Stimulated activated CD8-positive, alpha-beta memory T cell treated with anti-CD3 and anti-CD28 coated beads, Interleukin-7, amount 100 ng/mL, for 48 hours (primary cell): ENCODE measurements at places on chromosomes 2 and 18.

DNA sequence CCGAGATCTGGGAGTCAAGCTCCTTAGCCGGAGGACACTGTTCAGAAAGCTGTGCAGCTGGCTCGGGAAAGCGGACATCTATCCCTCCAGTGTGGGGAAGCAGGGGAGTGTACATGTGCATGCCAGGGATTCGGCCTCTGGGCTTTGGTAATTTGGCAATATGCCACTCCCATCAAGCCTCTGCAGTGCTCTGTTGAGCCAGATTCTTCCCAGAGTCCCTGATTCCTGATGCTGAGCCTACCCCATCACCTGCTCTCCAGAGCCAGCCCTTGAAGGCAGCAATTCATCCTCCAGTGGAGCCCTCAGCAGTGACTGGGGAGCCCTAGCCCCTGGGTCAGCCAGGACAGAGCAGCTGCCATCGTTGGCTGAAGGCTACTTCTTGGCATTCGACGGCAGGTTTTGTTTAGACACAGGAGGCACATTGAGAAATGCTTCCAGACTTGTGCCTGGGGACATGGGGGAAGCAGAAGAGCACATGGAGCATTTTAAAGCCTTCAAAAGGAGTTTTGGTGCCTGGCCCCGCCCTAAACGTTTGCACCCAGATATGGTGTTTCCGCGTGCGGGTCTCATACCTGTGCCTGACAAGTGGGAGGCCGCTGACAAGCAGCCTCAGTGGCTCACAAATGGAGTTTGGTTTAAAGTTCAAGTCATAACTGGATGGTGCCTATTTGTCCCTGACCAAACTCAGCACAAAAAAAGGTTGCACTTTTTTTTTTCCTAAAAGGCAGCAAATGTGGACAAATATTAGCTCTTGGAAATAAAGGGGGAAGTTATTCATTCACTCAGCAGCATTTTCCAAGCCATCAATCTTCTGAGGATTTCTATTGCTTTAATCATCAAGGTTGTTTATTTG, 272.8 kb downstream of the CYRIA start:
- no peak for DNase-seq

DNA sequence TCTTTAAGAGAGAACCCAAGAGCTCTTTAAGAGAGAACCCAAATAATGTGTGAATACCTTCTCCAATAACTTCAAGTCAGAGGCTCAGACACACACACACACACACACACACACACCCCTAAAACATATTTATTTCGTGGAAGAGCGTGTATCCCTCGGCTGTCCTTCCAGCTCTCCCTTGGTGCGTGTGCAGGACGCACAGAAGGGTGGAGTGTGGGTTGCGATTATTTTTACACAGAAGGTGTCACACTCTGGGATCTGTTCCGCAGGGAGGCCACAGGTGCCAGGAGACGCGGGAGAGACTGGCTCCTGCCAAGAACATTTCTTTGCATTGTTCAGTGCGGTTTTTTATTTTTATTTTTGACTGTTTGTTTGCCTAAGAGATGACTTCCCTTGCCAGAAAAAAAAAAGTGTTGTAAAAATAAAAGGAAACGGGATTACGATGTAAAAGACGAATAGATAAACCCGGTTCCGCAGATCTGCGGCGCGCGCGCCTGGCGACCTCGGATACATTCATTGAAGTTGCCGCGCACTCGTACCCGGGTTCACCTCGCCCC, 47.3 kb upstream of the ATP6V1B1 start:
- DNase-seq: no peak

GRCh38 chr2:106582148-106583143, 95.3 kb downstream of the CD8B2 start:
- DNase-seq: no peak

GRCh38 chr2:191152482-191153240, 1.9 kb upstream of the STAT4 start:
- no peak for DNase-seq

- DNase-seq: no peak
Measured at GRCh38 chr2:173010233-173010632, 65.4 kb upstream of the MAP3K20 start.

DNA sequence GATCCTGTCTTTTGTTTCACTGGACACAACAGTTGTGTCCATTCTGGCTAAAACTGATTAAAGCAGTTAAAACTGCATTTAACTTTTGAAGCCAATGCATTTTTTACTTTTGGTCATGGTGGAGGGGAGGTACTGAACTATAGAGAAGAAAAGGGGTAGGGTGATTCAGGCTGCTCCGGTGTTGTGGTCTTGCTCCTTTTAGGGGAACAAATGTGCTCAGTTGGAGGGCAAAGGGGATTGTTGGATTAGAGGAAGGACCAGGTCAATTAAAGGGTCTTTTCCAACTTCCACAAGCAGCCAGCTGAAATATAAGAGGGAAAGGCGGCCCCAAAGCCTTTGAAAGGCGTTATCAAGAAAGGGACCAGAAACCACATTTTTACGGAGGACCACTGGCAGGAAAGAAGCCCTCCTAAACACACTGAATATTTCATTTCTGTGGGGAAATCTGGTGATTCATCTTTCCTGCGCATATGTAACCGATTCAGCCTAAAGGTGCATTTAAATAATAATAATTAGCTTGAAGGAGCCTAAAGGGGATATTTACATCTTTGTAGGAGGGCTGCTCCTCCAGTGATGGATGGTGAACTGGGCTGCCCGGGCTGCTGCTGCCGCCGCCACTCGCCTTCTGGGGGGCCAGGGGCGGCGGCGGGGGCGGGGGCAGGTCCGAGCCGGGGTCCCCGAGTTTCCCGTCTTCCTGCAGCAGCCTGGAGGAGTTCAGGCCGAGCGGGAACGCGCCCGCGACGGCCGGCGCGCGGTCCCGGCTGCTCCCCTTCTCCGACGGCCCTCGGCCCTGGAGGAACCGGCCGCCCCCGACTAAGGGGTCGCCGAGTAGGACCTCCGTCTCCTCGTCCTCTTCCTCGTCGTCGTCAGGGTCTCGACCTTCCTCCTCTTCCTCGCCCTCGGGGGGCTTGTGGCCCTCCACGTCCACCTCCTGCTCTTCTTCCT, 5.2 kb downstream of the SKOR2 start:
- no peak for DNase-seq

- DNase-seq: no peak
Measured at GRCh38 chr2:30178618-30179434, 32.0 kb downstream of the YPEL5 start.

- no peak for DNase-seq
Measured at GRCh38 chr2:165539985-165540384, 70.5 kb downstream of the CSRNP3 start.

DNA sequence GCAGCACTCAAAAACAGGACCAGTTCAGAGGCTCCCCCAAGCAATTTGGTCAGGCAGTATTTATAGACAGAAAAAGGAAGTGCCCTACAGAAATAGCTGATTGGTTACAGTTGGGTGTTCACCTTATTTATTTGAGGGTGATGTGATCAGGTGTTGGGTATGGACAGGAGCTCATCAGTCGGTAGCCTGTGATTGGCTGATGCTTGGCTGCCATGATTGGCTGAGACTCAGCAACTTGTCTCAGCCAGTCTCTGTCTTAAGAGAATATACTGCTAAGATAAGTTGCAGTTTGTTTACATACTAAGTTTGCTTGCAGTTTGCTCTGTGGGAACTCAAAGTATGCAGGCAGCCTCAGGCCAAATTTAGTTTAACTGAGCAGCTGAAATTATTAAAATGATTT, 9.4 kb downstream of the ABCG8 start:
- no peak for DNase-seq

GRCh38 chr18:34820360-34821065, 110.4 kb downstream of the DTNA start:
- DNase-seq: no peak

DNA sequence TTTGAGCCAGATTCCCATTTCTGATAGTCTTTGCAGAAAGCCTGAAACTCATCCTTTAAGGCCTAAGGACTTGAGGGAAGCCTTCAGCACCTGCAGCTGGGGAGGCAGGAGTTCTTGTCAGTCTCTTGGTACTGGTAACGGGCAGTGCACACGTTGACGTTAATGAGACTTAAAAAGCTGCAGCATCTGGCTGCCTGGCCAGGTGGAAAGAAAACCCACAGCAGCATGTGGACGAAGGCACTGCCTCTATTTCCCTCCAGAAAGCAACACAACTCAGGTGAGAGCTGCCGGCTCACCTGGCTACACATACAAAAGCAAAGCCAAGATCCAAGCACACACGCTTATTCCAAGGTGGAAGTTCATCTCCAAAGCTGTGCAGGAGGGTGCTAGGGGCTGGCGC, 178.8 kb downstream of the ANAPC1 start:
- no peak for DNase-seq

DNA sequence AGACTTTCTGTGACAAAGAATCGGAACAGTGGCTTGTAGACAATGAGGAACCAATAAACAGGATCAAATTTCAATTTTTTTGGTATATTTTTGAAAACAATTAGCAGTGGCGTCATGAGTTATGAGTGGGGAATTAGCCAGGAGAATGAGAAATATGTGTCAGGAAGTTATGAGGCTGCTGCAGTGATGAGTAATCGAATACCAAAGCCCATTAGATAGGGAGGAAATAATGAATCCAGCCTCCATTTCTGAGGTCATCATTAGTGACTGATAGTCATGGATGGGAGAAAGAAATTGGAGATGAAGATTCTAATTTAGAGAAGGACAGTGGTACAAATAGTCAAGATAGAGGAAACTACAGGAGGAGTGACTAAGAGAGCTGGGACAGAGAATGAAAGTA, 673.1 kb upstream of the VRK2 start:
- no peak for DNase-seq

DNA sequence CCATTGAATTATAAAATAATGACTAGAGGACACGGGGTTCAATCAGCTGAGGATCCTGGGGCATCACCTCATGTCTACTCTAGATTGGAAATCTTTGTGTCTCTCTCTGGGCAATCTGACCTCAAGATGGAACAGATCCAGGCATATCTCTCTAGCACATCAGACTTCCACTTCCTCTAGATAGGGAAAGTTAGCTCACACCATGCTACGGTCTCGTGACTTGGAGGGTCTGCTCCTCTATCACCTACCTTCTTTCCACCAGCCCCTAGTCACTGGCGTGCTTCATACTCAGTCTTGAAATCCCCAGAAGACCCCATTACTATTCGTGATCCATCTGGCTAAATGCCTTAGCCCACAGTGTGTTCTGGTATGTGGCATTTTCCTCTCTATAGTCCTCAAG, 148.8 kb downstream of the ANKRD44 start:
- no peak for DNase-seq

GRCh38 chr18:10798727-10799550, 273.1 kb downstream of the NAPG start:
- no peak for DNase-seq
